KG1 (cell line): ENCODE measurements at places on chromosomes 12 and 14.

- no peak for DNase-seq
These were observed 22.0 kb downstream of the CD9 start for GRCh38 chr12:6222078-6222654.

DNA sequence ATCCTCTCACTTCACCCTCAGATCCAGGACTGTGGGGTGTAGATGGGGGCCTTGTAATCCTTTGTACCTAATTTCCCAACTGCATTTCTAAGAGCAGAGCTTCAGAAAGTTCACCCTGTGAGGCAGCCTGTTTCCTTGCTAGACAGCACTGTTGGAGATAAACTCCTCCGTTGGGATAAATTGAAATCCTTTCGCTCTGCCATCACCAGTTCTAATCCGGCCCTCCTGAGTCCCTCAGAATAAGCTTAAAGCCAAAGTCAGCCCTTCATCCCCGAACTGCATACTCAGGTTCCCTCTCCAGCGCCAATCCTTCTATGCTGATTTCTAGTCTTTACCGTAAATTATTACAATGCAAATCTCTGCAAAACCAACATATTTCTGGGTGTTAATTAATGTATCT, 114.7 kb downstream of the PRMT8 start:
- DNase-seq = no peak

DNA sequence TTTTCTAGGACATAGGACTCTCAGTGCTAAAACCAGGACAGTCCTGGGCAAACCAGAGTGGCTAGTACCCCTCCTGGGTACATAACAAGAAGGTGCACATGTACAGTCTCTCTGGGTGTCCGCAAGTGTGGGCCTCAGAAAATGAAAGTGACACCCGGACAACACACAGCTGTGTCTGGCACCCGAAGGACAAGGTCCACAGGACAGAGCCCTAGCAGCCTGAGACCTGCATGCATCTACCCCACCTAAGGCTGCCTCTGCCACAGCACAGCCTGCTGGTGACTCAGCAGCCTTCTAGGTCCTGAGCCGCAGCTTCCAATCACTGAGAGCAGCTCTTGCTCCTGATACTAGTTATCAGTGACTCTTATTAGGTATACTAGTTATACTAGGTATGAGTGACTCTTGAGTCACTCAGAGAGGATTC, 784.1 kb upstream of the TBX3 start:
- no peak for DNase-seq

GRCh38 chr14:97212399-97212798, 415.2 kb downstream of the VRK1 start:
- DNase-seq = no peak

DNA sequence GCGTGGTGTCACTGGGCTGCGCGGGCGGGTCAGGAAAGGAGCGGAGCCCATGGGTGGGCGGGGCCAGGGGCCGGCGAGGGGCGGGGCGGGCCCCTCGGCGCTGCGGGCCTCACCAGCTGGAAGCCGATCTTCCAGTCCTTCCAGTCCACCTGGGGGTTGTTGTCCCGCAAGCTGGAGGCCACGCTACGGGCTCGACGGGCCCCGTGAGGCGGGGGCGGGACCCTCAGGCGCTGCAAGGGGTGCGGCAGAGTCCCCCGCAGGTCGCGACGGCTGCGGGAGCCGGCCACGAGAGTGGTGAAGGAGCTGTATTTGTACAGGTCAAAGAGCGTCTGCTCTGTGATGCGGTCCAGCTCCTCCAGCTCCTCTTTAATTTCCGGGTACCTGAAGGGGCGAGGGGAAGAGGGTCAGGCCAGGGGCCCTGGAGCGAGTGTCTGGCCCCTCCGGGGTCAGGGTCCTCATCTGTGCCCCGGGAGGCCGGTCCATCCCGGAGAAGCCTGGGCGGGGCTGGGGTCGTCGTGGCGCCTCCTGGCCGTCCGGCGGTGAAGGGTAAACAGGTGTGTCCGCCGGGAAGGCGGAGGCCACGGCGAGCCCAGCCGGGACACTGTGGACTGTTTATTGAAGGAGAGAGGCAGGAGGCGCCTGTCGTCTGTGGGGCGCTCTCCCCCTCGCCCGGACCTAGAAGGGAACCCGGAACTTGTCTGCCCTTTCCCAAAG, 11.9 kb downstream of the SCNN1A start:
- no peak for DNase-seq

- no peak for DNase-seq
These were observed 45.2 kb upstream of the TUNAR start for GRCh38 chr14:95831468-95831867.

DNA sequence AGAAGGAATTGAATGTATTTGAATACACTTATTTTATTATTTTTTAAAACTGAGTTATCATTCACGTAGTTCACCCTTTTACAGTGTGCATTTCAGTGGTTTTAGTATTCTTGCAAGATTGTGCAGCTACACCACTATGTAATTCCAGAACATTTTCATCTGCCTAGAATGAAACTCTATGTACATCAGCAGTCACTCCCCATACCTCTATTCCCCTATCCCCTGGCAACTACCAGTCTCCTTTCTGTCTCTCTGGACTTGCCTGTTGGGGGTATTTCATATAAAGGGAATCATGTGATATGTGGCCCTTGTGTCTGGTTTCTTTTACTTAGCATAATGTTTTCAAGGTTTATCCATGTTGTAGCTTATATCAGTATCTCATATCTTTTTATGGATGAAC, 96.8 kb downstream of the BORCS5 start:
- DNase-seq = no peak

DNA sequence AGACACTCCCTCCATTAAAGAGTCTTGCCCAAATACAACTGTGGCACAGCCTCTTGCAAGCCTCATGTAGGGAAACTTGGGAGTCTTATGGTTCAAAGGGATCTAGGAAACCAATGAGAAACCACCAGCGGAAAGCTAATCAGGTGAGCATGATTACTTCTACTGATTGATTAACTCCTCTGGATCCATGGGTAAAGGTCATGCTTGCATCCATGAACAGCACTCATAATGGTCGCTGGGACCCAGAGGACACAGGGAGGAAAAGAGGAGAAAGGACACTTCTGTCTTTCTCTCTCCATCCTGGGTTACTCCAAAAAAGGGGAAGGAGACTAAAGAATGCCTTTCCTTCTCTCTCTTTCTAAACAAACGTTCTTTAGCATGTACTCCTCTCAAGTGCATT, 1397.2 kb downstream of the LRFN5 start:
- no peak for DNase-seq

- DNase-seq = no peak
These were observed 30.9 kb upstream of the PLEKHG6 start for GRCh38 chr12:6279631-6280030.

DNA sequence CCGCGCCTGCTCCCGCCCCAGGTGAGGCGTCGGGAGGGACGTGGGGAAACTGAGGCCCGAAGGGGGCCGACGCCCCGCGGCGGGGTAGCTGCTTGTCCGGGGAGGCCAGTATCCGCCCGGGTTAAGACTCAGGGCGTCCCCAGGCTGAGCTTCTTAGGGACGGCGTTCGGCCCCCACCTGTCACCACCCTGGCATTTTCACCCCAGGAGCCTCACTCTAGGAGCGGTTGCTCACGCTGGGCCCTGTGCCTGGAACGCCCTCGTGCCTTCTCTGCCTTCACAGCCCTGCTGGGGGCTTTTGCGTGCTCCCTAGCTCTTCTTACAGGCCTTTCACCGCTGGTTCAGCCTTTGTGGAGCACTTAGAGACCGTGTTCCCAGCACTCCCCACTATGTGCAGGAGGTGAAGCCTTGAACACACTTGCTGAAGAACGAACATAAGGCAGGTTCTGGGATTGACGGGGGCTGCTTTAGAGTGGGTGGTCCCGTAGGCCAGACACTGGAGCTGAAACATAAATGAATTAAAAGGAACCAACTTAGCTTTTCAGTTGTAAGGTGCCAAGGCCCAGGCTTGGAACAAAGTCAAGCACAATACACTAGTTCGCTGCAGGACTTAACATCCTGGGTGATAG, 601 bp downstream of the ZNF839 start:
- DNase-seq = peak; percentile 15

- DNase-seq = no peak
These were observed at the start of gene NPC2 for GRCh38 chr14:74492776-74493342. NPC2 (minus strand) TSS chr14:74493305; CDS start chr14:74493274, 31 bp downstream.

DNA sequence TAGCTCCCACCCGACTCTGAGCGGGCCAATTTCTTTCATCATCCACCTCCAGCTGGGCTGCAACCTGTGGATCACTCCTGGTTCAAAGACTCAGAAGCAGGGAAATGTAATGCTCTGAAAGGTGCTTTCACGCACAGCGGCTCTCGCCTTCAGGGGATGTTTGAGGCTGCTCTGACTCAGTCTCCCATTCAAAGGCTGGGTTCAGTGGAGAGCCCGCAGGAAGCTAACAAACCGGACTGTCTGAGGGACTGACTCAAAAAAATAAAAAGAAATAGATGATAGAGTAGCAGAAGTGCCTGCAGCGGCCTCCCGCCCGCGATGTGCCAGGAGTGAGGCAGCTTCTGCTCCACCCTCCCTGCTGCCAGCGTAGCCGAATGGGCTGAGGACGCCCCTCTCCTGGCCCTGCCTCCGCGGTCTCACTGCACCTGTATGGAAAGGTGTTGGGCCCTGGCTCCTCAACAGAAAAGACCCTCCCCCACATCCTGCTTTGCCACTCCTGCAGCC, 98.0 kb downstream of the GCH1 start:
- DNase-seq = no peak

DNA sequence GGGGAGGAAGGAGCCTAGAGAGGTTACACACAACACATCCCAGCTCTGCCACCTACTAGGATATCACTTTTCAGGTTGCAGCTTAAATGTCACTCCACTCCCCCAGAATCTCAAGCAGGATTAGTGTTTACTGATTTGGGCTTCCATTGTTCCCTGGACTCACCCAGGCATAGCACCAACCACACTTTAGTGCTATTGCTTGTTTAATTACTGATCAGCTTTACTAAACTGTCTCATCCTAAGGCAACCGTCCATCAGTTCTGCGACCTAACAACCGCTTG, 6.1 kb upstream of the KRT18 start:
- DNase-seq = no peak

DNA sequence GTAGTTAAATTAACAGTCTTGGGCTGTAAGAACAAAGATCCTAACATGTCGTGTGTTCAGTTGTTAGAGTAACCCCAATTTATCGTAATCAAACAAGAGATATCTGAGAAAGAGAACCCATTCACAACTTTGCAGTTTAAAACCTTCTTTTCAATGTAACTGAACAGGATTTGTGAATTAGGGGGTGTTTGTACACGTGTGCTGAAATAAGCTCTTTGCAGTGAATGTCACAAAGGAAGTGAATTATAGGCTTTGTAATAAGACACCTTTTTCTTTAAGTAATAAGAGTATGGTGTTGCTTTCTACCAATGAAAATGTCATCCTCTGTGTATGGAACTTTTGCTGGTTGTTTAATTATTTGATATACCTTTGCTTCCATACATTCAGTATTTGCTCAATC, 114.0 kb downstream of the ALX1 start:
- DNase-seq = no peak

DNA sequence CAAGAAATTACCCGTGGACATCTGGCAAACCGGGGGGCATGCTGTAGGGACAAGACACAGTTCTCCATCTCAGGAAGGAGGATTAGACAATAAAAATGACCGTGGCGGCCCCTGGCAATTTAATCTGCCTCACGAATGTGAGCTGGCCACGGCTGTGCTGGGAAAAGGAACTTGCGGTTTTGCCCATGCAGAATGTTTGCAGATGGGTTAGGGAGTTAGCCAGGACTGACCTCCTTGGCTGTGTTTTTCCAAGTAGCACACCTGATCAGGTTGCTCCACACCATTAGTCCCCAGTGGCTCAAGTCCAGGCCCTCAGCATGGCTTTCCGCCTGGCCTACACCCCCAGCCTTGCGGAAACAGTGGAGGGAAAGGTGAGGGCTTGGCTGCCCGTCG, 20.8 kb downstream of the TPCN1 start:
- DNase-seq = no peak

GRCh38 chr14:89123851-89124250, 293.2 kb downstream of the FOXN3 start:
- no peak for DNase-seq

DNA sequence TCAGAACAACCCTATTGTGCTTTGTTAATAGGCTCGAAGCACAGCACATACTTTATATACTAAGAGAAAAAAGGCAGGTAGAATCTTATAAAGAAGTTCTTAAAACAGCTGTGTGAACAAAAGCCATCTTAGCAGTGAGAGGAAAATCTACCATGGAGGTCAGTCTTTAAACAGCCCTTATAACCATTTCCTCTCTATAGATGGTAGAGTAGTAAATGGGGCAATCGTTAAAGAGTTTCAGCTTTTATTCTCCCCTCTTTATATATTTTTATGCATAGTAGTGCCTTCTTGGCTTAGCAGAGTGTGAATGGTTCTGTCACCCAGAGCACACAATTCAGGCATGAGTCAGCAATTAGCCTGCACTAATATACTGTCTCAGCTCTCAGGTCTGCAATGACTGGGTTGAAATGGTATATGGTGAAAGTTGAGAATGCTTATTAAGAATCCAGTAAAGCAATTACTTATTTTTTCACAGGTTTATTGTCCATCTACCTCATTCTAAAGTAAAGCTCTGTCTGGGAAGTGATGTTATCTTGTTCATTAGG, 305.0 kb downstream of the NELL2 start:
- DNase-seq = no peak

DNA sequence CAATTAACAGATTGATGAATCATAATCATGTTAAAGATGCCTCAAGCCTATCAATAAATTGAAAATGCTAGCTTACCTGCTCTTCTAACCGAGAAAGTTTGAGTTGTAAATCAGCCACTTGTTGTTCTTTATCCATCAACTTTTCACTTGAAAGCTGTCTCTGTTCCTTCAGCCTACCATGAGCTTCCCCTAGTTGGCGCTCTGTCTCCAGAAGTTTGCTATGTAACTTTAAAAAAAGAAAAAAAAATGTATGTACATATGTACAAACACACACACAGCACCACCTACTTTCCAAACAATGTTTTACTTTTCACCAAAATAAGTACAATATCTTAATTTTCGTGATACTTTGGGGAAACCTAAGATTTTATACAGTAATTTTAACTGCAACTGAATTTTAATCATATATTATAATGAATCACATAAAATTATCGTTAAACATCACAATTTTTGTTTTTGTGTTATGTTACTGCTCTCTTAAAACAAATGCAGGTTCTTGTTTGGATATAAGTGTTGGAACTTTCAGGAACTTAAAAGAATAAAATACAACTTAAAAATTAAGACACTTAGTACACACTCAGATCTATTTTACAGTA, 101.2 kb downstream of the EEA1 start:
- DNase-seq = no peak

GRCh38 chr12:103600967-103601728, 14.1 kb downstream of the STAB2 start:
- no peak for DNase-seq

- DNase-seq = no peak
These were observed 12.7 kb downstream of the PPP2R5C start for GRCh38 chr14:101774006-101774795.

- DNase-seq = no peak
These were observed 24.8 kb downstream of the PLEK2 start for GRCh38 chr14:67387195-67387594.

GRCh38 chr14:63874223-63874622, 21.4 kb downstream of the SYNE2 start:
- DNase-seq = no peak

DNA sequence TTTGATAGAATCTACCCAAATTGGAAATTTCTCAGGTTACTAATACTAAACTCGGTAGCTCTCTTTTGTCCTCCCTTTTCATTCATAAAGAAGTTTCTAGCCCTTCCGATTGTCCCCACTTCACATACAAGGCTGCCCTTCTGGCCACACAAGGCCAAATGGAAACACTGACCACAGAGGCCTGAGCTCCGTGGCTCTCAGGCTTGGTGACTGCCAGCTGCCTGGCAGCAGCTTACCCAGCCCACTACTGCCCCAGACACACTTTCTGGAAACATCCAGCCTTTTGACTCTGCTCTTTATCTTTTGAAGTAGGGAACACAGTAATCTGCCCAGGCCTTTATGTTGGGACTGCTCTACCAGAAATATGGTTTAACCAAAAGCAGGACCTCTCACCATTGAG, 167.2 kb downstream of the GCH1 start:
- DNase-seq = no peak
